ENCODE measurements at places on chromosomes 6 and 20.

DNA sequence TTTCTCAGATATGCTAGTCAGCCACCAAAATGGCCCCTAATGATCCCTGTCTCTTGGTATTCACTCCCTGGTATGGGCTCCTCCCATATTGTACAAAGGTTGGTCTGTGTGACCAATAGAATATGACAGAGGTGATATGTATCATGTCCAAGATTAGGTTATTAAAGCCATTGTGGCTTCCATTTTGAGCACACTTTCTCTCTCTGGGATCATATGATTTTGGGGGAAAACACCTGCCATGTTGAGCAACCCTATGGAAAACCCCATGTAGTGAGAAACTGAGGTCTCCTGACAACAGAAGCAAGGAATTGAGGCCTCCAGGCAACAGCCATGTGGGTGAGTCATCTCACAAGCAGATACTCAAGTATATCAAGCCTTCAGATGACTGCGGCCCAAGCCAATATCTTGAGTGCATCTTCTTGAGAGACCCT lies 7.1 kb upstream of the ZNF318 start:
- DNase-seq = no peak

GRCh38 chr6:51648236-51648635 lies 439.2 kb downstream of the PKHD1 start:
- no peak for DNase-seq

DNA sequence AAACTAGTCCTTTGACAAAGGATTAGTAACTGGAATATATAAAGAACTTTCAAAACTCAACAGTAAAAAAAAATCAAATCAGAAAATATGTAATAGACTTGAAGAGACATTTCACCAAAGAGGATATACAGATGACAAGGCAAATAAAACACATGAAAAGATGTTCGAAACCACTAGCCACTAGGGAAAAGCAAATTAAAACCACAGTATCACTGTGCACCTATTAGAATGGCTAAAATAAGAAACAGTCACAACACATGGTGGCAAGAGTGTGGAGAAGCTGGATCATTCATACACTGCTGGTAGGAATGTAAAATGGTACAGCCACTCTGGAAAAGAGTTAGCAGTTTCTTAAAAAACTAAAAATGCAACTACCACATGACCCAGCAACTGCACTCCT lies 14.9 kb downstream of the ZBTB2 start:
- no peak for DNase-seq

GRCh38 chr6:136351518-136352110 lies 62.0 kb upstream of the BCLAF1 start:
- no peak for DNase-seq

- DNase-seq = no peak
Measured at GRCh38 chr6:75386050-75386770, 101.6 kb upstream of the TMEM30A start.

DNA sequence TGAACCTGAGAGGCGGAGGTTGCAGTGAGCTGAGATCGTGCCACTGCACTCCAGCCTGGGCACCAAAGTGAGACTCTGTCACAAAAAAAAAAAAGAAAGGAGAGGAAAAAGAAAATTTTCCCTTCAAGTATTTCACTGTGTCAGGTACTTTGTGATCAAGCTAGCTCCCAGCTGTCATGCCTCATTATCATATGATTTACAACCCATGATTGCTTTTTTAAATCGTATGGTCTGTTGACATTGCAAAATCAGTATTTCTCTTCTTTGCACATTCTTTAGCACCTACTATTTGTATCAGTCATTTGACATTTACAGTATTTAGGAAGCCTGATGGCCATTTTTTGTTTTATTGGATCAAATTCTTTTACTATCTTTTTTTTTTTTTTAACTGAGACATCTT lies 22.4 kb downstream of the SASH1 start:
- no peak for DNase-seq

DNA sequence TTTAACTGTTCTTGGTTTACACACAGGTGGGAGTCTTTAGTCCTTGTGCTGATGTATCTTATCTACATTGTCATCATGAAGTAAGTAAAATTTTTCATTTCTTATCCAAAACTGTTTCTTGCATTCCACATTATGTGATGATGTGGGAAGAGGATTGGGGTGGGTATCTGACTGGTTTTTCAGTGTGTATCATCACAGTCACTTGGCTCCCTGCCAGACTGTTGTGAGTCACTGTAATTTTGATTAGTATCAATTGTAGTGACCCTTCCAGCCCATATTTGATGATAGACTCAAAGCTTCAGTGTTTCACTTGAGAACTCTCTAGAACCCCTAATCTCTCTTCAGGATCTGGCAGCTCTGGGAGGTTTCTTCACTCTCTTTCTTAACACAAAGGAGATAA lies 84.5 kb upstream of the RIN2 start:
- DNase-seq = no peak

DNA sequence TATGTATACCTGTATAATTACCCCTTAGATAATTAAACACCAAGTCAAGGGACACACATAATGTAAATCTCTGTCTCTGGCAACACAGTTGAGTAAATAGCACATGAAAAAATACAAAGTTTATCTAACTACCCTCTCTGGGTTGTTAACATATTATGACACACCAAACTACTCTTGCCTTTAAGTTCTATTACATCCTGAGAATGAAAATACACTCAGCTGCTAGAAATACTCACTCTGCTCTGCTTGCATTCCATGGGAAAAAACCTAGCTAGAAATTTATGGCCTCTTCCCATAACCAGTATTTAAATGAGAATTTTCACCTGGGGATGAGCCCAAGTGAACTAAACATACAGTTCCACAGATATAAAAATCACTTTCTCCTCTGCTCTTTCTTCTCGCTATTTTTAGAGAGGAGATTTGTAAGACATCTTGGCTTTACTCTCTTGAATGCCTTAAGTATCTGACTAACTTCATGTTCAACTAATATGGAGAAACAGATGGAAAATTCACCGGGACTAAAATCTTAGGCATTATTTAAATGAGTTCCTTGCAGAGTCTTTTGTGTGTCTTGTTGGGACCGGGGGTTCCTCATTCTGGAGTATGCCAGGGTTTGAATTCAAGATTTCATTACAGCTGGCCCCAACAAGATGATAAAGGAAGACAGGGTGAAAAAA lies 140.9 kb downstream of the GJA10 start:
- no peak for DNase-seq

GRCh38 chr20:24584538-24585356 lies 115.3 kb downstream of the SYNDIG1 start:
- DNase-seq = no peak

DNA sequence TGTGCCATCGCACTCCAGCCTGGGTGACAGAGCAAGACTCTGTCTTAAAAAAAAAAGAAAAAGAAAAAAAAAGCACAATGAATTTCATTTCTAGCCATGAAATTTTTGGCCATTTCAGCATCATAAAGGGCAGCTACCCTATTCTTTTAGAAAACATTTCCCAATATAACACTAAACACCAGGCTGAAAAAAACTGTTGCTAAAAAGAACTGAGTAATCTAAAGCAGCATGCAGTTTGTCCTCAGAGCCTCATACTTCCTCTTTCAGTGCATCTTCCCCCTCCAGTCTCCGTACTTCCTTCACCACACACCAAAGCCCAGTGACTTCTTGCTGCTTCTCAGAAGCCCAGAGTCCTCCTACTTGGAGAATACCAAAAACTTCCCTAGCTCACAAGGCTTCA lies 5.6 kb upstream of the IFNGR1 start:
- no peak for DNase-seq

GRCh38 chr6:46338131-46338530 lies 153.1 kb downstream of the RCAN2 start:
- DNase-seq = no peak

- DNase-seq = peak; percentile 29
Measured at GRCh38 chr6:34656378-34657036, 40.1 kb downstream of the ILRUN start.

- no peak for DNase-seq
Measured at GRCh38 chr20:48203252-48203651, 418.0 kb upstream of the SULF2 start.

GRCh38 chr6:141359953-141360352 lies 772.8 kb upstream of the GJE1 start:
- DNase-seq = no peak

GRCh38 chr6:33324125-33324524 lies 6.6 kb upstream of the ZBTB22 start:
- no peak for DNase-seq

GRCh38 chr6:166558156-166559005 lies 28.1 kb downstream of the RAMACL start:
- DNase-seq = no peak

- DNase-seq = peak; percentile 38
Measured at GRCh38 chr6:137571854-137572253, 77.7 kb upstream of the OLIG3 start.

- no peak for DNase-seq
Measured at GRCh38 chr6:151408858-151409257, 17.5 kb upstream of the ZBTB2 start.

GRCh38 chr6:84657486-84657885 lies 106.9 kb downstream of the TBX18 start:
- DNase-seq = no peak

- no peak for DNase-seq
Measured at GRCh38 chr6:129030215-129030614, 147.3 kb downstream of the LAMA2 start.

- no peak for DNase-seq
Measured at GRCh38 chr6:129262661-129263060, 379.7 kb downstream of the LAMA2 start.

DNA sequence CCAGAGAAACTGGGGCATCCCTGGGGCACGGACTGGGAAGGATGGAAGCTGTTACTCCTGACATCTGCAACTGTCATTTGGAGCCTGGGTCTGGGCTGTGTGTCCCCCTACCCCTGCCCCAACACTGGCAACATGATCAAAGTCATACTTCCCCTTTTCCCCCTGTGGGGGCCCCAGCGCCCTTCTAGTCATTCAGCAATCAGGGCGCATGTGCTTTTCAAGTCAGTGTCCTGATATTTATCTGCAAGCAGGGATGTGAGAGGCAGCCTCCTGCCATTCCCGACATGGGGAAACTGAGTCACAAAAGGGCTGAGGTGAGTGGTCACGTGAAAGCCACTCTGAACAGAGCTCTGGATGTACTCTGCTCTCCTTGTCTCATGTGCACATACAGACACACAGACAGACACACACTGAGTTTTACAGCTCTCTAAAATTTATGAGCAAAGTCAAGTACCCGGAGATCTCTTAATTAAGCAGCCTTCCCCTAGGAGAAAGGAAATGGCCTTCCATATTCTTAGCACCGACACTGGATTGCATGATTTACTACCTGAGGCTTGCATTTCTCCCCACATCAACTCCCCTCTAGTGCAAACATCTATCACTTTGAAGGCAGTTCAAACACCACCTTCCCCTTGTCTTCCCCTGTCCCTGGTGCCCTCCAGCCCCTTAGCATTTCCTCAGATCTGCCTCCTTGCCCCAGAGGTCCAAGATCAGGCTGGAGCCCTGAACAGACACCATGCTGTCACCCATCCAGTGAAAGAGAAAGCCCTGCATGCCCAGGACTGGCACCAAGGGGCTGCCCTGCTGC lies 170.7 kb downstream of the CDC5L start:
- DNase-seq = no peak

DNA sequence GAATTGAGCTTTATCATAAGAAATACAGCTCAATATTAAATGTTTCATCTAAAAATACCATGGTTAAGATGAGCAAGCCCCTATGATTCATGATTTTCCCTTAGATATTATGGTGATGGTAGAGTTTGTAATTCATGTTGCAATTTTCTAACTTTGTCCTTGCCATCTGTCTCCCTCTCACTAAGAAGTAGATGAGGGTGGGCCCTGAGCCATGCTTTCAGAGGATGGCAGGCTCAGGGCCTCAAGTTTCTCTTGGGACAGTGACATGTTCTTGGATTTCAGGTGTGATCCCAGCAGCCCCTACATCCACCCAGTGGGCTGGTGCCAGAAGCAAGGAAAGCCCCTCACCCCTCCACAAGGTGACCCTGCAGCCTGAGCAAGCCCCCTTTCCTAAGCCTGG lies 25.6 kb downstream of the L3MBTL1 start:
- no peak for DNase-seq

DNA sequence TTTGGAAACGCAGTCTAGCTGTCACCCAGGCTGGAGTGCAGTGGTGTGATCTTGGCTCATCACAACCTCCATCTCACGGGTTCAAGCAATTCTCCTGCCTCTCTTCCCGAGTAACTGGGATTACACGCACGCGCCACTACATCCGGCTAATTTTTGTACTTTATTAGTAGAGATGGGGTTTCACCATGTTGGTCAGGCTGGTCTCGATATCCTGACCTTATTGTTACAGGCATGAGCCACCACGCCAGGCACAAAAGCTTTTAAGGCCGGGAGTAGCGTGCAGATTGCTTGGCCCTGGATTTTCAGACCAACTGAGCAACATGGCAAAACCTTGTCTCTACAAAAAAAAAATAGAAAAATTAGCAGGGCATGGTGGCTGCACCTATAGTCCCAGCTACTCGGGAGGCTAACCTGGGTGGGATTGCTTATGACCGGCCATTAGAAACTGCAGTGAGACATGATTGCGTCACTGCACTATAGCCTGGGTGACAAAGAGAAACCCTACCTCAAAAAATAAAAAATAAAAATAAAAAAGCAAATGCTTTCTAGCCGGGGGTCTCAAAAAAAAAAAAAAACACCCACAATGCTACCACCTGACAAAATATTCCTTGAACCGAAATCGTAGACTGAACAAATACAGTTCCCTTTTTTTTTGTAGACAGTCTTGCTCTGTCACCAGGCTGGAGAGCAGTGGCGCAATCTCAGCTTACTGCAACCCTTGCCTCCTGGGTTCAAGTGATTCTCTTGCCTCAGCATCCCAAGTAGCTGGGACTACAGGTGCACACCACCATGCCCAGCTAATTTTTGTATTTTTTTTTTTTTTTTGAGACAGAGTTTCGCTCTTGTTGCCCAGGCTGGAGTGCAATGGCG lies 15.0 kb downstream of the RBM39 start:
- DNase-seq = no peak

- no peak for DNase-seq
Measured at GRCh38 chr6:130385064-130385695, 19.4 kb downstream of the TMEM200A start.

GRCh38 chr6:128655978-128656498 lies 135.6 kb upstream of the PTPRK start:
- no peak for DNase-seq

- DNase-seq = no peak
Measured at GRCh38 chr6:53928641-53929040, 133.8 kb downstream of the LRRC1 start.

- DNase-seq = no peak
Measured at GRCh38 chr20:63081831-63082230, 75.1 kb upstream of the BHLHE23 start.

DNA sequence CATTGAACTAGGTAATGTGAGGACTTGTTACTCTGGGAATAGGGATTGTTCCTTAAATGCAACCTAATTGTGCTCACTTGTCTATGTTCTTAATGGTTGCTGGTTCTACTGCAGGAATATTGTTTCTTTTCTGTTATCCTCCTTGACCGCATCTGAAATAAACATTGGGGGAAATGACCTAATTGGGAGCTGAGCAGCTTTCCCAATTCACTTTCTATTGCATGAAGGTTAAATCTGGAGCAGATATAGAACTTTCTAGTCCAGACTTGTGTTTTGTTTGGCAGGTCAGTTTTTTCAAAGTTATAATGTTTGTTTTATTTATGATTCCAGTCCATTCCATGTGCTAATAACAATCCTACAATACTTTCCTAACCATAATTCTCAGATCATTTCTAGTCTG lies 981.0 kb upstream of the CITED2 start:
- DNase-seq = no peak

- no peak for DNase-seq
Measured at GRCh38 chr6:64680446-64680845, 1026.6 kb downstream of the EYS start.

- DNase-seq = no peak
Measured at GRCh38 chr6:35343092-35343834, 905 bp downstream of the PPARD start.

- DNase-seq = no peak
Measured at GRCh38 chr6:156988276-156989158, 211.3 kb downstream of the ARID1B start.

Measured in central memory CD4-positive, alpha-beta T cell (primary cell).